ENCODE measurements at places on chromosomes 16 and 17.

DNA sequence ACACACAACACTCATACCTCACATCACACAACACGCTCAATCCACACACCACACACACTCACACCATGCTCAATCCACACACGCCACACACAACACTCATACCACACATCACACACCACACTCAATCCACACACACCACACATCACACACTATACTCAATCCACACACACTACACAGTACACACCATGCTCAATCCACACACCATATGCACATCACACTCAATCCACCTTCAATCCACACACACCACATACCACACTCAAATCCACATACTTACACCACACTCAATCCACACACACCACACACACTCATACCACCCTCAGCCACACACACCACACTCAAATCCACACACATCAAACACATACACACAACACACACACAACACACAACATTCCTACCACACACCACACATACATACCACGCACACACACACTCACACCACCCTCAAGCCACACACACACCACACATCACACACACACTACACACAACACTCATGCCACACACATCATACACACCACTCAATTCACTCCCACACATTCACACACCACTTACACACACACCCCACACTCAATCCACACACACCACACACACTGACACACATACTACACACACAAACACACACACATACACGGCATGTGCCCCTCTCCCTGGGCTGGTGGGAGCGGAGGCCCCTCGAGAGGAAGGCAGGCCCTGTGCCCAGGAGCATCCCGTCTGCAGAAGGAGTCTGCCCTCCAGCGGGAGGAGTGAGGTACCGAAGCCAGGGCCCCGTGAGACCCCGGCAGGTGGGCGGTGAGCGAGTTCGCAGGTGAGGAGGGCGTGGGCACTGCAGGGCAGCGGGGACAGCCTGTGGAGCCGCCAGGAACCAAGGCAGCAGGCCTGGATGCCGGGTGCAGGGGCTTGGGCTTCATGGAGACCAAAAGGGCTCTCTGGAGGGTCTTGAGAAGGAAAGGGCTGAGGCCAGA is 33.1 kb upstream of the RPTOR start:
- DNase-seq = no peak

GRCh38 chr17:17812211-17813054 is 24.4 kb downstream of the SREBF1 start:
- peak; percentile 75 for DNase-seq

GRCh38 chr16:74721716-74722115 is 21.1 kb upstream of the MLKL start:
- DNase-seq = no peak

GRCh38 chr17:48904428-48904827 is 3.8 kb upstream of the UBE2Z start:
- no peak for DNase-seq

GRCh38 chr16:31456988-31457360 is 2.3 kb upstream of the ARMC5 start:
- DNase-seq = no peak

GRCh38 chr17:17783825-17784656 is 52.7 kb downstream of the SREBF1 start:
- no peak for DNase-seq

DNA sequence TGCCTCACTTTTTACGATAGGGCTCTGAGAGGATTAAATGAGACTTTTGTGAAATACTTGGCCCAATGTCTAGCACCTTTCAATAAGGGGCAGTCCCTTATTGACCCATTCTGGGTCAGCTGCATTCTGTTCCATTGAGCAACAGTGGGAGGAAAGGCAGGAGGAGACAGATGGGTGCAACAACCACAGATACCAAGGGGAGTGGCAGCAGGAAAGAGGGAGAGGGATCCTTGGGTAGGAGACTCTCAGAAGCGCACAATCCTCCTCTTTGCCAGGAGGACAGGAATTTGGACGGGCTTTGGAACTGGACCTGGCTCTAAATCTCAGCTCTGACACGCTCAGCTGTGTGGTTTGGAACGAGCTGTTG is 3.5 kb downstream of the PIPOX start:
- DNase-seq = no peak

Measured in CD8-positive, alpha-beta memory T cell (primary cell).